ENCODE measurements at places on chromosomes 16 and 17.
A peak's percentile ranks its signal among the peaks of the same experiment; 100 is the strongest.

DNA sequence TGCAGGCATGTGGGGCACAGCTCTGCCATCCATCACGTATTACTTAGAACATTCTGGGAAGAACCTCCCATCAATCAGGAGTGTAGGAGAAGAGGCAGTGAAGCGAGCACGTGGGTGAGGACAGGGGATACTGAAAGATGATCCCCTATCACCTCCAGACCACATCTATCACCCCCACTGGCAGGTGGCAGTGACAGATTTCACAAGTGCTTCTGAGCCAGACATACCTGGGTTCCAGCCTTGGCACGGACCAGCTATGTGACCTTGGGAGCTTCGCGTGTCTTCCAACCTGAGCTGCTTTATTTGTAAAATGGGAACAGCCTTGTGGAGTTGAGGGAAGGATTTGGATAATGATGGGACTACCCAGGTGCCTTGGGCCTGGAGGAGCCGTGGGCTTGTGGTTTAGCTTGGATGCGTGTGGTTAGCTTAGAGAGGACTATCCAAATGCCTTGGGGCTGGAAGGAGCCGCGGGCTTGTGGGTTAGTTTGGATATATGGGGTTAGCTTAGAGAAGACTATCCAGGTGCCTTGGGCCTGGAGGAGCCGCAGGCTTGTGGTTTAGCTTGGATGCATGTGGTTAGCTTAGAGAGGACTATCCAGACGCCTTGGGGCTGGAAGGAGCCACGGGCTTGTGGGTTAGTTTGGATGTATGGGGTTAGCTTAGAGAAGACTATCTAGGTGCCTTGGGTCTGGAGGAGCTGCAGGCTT lies 206.4 kb downstream of the ENGASE start:
- DNase-seq = no peak

GRCh38 chr17:75250009-75250471 lies 11.4 kb downstream of the GGA3 start:
- peak; percentile 77 for DNase-seq

DNA sequence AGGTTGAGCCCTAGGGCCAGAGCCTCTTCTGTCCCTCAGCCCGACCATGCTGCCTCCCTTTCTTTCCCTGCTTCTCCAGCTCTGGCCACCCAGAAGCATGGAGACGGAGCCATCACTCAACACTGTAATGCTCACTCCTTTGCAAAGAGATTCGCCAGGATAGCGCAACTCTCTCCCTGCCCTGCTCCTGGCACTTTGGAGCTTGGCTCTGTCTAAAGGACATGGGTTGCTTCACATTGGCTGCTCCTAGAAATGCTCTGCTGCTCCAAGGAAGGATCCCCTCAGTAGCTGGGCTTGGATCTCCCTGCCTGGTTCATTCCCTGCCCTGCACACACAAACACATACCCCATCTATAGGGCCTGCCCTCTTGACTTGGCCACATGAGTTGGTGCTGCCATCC lies 76.0 kb downstream of the CLEC16A start:
- no peak for DNase-seq

DNA sequence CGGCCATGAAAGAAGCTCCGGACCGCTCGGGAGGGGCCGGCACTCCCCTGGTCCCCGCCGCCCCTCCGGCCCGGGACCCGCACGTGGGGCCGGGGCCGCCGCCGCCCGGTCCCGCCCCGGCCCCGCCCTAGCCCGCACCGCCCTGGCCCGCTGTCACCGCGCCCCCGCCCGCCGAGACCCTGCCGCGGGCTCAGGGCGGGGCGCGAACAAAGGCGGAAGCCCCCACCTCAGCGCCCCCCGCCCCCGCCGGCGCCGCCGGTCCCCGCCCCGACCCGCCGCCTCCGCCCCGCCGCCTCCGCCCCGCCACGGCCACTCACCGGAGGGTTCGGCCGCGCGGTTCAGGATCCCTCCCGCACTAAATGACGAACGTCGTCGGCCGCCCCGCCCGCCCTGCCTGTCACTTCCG lies at the start of gene ARHGDIA:
Gene ARHGDIA, minus strand, starts transcription at position 357 of the 406 bp plus-strand sequence. CDS start 1,407 bp downstream, outside the sequence.
- DNase-seq = peak; percentile 76

DNA sequence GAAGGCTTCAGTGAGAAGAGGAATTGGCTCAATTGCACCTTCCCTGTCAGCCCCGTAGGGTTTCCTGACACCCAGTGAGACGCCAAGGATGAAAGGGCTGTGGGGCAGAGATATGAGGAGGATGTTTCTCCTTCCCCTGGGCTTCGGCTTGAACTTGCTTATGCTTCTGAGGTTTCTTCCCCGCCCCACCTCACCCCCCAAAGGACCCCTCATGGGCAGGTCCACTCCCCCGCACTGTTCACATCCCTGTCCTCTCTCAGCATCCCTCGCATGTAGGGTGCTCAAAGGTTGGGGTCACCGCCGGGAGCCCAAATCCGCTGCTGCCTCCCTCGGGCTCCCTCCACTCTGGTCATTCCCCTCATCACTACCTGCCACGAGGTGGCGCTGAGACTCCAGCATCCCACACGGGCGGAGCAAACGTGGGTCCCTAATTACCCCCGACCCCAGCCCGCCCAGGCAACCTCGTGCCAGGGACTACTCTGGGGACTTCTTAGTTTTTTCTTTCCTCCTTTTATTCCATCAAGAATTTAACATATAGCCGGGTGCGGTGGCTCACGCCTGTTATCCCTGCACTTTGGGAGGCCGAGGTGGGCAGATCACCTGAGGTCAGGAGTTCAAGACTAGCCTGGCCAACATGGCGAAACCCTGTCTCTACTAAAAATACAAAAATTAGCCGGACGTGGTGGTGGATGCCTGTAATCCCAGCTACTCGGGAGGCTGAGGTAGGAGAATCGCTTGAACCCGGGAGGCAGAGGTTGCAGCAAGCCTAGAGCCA lies 3.3 kb upstream of the TRARG1 start:
- DNase-seq = no peak

GRCh38 chr16:88469615-88470395 lies 16.7 kb downstream of the ZFPM1 start:
- DNase-seq = no peak

- no peak for DNase-seq
Measured at GRCh38 chr16:55154956-55155355, 169.0 kb upstream of the IRX6 start.

- no peak for DNase-seq
Measured at GRCh38 chr16:30356401-30357084, 1.4 kb upstream of the CD2BP2 start.

DNA sequence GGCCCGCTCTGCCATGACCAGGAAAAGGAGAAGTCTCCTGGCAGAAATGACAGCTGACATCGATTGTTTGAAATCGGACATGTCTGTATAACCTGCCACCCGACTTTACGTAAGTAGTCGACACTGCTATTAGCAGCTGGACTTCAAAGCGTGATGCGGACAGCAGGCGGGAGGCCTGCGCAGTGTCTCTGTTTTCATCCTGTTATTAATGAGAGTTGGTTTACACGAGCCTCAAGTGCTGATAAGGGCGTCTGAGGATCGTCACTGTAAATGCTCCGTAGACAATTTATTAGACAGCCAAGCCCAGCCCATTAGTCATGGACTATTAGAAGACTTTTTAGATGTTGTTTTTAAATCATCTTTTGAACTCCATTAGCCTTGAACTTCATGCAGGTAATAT lies 328.3 kb downstream of the FOXL1 start:
- DNase-seq = no peak

GRCh38 chr16:5027575-5028235 lies 6.0 kb downstream of the NAGPA start:
- no peak for DNase-seq

- no peak for DNase-seq
Measured at GRCh38 chr16:49399594-49400364, 26.2 kb downstream of the C16orf78 start.

DNA sequence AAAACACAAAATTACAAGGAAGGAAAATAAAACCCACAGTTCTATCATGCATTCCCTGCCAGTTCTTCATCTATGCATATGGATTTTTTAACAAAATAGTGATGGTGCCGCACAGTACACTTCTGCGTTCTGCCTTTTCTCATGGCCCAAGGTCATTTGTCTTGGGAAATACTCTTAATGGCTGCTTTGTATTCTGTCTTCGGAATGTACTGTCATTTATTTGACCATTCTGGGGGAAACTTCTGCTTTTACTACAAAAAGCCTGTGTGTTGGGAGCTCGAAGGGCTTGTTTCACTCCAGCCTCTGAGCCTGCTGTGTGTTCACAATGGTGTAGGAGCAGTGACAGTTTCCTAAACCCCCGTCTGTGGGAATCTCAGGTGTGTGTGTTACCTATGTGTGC lies 82.8 kb upstream of the SEC14L1 start:
- DNase-seq = no peak

- no peak for DNase-seq
Measured at GRCh38 chr16:50516890-50517289, 31.3 kb upstream of the NKD1 start.

DNA sequence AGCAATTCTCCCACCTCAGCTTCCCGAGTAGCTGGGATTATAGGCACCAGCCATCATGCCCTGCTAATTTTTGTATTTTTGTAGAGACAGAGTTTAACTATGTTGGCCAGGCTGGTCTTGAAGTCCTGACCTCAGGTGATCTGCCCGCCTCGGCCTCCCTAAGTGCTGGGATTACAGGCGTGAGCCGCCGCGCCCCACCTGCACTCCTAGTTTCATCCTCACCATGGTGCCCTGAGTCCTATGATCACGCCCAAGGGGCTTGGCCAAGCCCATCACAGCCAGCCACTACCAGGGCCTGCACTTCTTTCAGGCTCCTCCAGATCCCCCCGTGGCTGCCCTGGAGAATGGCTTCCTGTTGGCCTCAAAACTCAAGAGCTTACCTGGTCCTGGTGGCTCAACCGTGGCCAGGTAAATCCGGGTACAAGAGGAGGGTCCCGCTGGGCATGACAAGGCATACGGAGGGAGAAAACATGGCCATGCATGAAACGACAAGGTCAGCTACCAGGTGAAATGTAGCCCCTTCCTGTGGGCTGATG lies 20.4 kb upstream of the TFAP4 start:
- no peak for DNase-seq

DNA sequence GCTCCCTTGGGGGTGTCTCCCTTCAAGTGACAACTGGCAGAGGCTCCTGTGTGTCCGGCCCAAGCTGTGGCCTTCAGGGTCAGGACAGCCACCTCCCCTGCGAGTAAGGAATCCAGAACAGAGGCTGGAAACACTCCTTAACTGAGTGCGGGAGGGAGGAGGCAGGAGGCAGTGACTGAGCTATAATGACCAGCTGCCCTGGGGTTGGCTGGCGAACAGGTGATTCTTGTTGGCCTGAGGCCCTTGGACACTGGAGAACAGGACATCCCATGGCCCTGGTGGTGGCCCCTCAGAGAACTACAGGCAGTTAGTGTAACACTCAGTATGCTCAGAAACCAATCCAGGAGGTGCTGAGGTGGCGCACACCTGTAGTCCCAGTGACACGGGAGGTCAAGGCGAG lies 9.4 kb upstream of the SNAI3 start:
- DNase-seq = no peak
